Naive B cell (primary cell): ENCODE measurements at places on chromosomes 2 and 18.

DNA sequence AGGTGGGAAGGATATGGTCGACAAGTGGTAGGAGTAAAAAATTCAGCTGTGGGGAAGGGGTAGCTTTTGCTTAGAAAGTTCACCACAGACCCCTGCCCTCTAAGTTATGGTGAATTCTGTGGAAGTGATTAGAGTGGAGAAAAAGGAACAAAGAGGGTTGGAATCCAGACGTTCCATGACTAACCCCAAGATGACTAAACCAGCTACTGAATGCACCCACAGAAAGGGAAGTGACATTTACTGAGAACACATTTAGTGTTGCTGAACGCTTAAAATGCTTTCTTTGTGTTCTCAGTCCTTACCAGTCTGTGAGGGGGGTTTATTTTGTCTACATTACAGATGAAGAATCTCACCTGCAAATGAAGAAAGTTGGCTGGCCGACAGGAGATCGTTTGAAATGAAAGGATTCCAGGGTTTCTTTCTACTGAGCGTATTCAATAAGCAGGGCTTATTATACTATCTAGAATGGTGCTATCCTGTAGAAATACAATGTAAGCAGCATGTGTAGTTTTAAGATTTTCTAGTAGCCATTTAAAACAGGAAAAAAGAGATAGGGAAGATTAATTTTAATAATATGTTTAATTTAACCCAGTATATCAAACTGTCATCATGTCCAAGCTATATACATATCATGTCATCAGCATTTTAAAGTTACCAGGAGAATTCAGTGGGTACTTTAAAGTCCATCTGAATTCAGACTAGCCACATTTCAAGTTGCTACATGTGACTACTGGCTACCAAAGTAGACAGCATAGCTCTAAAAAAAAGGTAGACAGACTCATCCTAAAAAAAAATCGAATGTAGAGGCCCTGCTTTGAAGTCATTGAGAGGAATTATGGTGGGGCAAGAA, 60.1 kb downstream of the LIMS1 start:
- DNase-seq, result no peak

DNA sequence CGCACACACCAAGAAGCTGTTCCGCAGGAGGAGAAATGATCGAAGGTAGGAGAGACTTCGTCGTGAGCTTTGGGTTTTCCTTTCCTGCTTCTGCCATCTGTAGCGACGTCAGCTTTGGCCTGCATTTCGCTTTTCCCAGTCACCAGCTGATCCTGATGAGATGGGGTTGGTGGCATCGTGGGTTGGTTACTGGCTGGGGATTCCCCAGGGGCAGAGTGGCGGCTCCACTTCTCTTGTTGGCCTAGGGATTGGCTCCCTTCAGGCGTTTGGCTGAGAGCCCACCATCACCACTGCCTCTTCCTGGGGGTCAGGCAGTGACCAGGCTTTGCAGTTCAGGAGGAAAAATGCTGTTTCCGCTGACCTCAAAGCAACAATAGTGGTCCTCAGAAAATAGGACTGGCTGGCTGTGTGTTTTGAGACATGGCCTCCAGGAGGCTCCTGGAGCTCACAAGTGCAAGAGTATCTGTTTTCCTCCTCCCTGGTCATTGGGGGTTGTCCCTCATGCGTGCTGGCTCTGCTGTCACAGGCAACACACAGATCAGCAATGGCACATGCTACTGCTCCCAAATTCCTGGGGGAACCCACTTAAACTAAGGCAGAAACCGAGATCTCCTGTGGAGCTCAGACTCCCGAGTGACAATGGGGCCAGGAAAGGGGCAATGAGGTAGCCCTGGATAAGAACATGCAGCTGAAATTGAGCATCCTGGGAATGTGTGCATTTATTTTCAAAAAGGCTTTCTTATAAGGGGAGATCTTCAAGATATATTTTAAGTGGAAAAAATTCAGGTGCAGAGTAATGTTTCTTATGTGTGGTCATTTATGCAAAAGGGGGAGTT, 173.0 kb downstream of the CTIF start:
- no peak for DNase-seq

DNA sequence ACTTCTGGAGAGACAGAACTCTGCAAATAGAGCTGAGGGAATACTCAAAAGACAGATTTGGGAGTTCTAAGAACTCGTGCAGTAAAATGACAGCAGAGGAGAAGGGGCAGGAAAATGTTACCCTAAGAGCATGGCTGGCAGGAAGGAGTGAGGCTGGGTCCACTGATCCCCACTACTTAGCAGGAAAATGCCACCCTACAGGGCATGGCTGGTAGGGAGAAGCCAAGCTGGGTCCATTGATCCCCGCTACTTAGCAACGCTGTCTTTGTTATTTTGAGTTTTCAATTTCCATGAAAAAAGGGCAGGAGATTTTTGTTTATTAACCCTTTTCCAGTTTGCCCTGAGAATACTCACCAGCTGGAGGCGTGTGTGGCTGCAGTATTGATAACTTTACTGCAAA, 100.3 kb upstream of the TMEM200C start:
- no peak for DNase-seq

DNA sequence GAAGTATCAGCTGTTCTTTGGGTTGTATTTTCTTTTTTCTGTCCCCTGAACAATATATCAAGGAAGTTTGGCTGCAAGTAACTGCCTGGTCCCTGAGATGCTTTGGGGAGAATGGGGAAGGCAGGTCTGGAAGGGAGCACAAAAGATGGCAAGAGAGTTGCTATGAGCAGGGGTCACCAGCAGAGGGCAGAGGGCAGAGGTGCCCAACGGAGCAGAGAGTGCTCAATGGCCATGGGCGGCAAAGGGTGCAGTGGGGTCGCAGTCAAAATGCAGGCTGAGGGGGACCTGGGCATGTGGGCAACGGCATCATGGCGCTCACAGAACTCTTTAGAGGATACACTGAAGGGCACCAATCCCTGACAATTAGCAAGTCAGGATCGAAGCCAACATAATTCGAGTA, 107.7 kb upstream of the ATP8B1 start:
- no peak for DNase-seq

- DNase-seq, result no peak
Measured at GRCh38 chr2:233458031-233458610, 103.8 kb downstream of the DGKD start.

- DNase-seq, result no peak
Measured at GRCh38 chr18:26653943-26654615, 105.7 kb upstream of the KCTD1 start.

DNA sequence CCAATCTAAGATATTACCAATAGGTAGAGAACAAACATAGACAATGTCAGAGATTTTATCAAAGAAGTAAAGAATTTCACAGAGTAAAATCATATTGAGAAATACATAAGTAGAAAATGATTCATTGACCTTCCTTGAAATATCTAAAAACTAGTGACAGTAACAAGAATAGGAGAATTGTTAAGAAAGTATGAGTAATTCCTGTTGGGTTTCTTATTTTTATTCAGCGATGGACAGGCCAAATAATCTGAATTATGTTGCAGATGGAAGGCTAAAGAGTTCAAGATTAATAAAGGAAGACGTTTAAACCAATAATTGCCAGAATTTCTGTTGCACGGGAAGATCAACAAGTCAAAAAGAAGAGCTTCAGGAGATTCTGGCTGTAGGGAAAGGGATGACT, 163.4 kb upstream of the RASGRP3 start:
- no peak for DNase-seq

DNA sequence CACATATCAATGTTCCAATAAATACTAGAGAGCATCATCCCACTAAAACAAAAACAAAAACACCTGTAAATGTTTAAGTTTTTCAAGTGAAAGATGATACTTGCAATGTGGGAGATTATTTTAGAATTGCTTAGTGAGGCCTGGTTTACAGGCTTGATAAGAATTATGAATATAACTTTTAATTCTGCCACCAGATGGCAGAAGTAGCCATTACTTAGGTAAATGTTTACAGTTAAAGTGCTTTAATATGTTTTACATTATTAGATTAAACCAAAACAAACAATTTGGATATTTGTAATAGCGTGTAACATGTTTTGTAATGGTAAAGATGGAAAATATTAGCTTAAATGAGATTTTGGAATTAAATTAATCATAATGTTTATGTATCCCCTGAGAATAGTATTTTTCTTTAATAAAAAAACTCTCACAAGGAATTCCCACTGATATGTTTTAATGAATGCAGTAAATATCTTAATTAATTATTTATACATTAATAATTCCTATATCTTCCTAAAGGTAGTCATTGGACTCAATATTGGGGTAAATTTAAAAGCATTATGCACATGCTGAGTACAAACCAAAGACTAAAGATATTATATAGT, 522.0 kb downstream of the SPAG16 start:
- no peak for DNase-seq

DNA sequence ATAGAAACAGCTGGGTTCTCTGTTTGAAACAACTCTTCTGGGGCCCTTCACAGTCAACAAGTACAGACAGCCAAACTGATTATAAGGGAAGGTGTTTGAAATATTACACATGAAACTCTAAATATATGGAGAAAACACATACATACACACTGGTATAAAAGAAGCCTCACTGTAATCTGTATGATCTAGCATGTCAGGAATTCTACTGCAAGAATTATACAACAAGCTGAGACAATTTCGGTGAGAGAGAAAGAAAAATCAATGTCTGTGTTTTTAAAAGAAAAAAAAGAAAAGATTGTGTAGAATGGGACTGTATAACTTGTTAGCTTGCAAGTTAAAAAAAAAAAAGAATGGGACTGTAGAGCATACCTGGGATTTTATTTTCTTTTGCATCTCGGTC, 26.3 kb downstream of the IRS1 start:
- DNase-seq, result no peak

GRCh38 chr2:12119841-12120240, 373.4 kb downstream of the LPIN1 start:
- no peak for DNase-seq

DNA sequence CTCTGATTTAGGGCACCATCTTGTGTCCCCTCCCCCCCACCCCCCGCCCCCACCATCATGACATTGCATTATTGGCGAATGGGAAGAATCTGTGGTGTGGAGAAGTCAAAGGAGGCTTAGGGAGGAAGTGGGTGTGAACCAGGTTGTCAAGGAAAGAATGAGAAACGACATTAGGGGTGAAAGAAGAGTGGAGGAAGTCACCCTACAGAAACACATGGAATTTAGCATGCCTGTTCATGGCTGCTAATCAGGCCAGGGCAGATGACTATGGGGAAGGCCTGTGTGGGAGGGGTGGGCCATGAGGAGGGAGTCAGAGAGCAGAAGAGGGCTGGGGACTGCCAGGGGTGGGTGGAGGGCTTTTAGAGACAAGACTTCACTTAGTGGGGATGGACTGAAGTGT, 81.6 kb downstream of the AOX1 start:
- no peak for DNase-seq

DNA sequence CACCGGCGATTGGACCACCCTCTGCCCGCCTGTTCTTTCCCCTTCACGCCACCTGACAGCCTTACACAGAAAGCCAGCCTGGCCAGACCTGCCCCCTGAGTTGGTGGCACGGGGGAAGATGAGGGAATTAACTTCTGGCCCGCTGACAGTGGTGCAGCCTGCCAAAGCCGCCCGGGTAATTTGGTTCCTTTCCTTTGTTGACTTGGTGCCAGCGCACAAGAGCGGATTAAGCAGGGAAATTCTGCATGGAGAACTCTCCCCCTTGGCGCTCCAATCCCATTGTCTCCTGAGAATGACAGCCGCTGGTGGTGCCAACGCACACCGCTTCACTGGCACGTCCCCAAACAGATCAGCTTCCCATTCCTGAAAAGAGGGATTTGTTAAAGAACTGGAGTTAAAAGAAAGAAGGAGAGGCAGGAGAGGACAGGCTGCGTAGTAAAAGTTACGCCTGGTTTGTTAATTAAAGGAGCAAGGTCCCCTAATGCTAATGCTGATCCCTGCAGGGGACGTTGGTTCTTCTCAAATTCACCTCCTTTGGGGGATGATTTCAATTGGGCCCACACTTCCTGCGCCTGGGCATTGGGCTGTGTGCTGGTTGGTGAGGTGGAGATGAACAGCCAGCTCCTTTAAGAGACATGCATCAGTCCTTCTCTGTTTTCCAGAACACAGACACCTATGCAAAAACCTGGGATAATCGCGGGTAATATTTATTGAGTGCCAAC, 286.8 kb downstream of the MYCN start:
- DNase-seq, result no peak

- no peak for DNase-seq
Measured at GRCh38 chr2:144796164-144796563, 276.2 kb upstream of the ZEB2 start.

- no peak for DNase-seq
Measured at GRCh38 chr18:56307354-56308170, 330.8 kb downstream of the TXNL1 start.

DNA sequence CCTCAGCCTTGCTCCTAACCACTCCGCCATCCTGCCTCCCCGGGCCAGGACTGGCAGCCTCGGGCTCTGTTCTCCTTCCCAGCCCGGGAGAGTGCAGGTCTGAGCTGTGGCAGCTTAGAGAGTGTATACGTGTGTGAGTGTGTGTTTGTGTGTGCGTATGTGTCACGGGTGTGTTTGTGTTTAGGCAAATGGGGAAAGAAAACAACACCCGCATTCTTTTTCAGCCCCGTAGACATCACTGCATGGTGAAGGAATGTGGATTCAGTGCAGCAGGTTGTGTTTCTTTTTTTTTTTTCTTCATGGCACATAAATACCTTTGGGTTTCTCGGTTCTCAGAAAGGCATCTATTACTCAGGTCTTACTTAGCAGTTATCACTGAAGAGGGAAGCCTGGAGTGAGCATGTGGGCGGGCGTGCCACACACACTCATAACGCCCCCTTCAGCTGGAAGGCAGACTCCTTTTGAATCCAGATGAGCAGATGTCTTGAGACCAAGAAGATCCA, 44.2 kb downstream of the GLI2 start:
- DNase-seq, result no peak

DNA sequence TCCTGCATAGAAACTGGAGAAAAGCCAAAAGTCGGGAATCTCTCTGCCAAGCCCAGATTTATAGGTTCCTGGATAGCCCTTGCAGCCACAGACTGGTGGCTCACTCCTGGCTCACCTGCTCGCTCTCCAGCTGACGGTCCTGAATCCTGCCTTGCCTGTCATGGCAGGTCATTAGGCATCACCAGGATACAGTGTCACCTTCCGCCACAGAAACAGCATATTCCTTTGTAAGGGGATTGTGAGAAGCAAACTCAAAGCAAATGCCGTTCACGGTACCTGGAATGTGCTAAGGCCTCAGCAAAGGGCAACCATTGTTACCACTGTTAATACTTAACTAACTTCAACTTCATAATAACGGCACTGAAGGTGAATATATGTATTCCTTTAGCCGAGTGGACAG, 57.1 kb upstream of the GPR45 start:
- DNase-seq, result no peak
